Stimulated activated CD8-positive, alpha-beta memory T cell treated with anti-CD3 and anti-CD28 coated beads, Interleukin-15, amount 100 ng/mL, for 24 hours (primary cell): ENCODE measurements at places on chromosomes 2 and 18.

- DNase-seq, result no peak
These were observed 89.8 kb downstream of the TGOLN2 start for GRCh38 chr2:85237849-85238565.

DNA sequence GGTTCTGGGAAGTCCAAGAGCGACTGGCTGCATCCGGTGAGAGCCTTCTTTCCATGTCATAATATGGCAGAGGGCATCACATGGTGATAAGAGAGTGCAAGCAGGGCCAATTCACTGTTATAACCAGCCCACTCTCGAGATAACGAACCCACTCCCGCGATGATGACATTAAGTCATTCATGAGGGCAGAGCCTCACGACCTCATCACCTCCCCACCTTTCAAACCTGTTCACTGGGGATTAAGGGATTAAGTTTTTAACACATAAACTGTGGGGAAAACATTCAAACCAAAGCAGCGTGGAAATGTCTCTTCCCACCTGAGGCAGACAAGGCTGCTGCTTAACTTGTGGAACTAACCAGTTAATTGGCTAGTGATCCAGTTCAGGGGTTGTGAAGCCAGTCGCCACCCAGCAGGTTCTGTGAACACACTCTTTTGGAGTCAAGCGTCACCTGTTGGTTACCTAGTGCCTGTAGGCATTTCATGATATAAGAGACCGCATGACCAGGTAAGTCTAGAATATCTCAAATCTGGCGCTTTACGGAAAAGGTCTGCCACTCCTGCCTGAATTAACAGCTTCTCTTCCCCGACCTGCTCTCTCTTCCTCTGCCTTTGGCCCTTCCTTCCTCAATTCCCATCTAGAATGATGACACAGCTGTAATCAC, 54.3 kb downstream of the EDAR start:
- DNase-seq, result no peak

GRCh38 chr18:77762642-77763041, 513.0 kb downstream of the GALR1 start:
- DNase-seq, result no peak

DNA sequence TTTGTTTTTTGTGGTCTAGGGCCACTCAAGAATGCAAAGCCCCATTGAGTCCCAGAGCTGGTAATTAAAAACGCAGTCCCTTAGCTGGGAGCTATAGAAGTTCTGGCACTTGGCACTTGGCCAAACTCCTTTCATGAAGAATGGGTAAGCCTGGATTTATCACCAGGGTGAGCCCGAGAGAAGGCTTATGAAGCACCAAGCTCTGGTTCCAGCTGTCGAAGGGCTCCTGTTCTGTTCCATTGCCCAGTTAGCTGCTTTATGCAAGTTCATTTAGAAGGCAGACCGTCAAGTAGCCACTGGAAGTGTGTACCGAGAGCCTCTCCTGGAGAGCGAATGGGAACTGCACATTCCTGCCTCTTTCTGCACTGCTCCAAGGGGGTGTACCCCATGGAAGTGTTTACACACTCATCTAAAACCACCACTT, 14.2 kb downstream of the ECEL1 start:
- no peak for DNase-seq

- DNase-seq, result no peak
These were observed 95.1 kb downstream of the EHBP1 start for GRCh38 chr2:62800618-62801017.

DNA sequence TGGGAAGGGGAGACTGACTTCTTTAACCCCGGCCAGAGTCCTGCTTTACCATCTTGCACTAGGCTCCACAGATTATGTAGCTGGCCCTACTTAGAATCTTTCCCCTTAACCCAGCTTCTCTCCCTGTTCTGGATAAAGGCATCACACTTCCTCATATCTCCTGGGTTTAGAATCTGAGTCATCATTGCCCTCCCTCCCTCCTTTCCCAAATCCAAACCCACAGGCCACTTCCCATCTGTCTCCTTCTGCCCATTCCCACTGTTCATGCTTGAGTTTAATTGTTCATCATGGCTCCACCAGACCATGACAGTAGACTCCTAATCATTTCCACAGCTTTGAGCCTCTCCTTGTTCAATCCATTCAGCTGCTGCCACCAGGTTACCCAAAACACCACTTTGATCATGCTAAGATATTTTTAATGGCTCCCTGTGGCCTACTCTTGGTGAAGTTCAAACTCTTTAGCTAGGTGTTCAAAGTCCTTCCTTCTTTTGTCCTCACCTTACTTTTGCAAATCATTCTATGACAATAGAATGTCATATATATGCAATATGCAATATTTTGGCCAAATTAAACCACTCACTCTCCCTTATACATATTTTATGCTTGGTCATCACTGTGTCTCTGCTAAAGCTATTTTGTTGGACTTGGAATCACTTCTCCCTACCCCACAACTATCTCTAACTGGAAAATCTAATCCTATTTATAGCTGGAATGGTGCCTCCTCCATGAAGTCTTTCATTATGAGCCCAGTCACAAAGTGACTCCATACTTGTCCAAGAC, 5.5 kb downstream of the PDE11A start:
- DNase-seq, result no peak

DNA sequence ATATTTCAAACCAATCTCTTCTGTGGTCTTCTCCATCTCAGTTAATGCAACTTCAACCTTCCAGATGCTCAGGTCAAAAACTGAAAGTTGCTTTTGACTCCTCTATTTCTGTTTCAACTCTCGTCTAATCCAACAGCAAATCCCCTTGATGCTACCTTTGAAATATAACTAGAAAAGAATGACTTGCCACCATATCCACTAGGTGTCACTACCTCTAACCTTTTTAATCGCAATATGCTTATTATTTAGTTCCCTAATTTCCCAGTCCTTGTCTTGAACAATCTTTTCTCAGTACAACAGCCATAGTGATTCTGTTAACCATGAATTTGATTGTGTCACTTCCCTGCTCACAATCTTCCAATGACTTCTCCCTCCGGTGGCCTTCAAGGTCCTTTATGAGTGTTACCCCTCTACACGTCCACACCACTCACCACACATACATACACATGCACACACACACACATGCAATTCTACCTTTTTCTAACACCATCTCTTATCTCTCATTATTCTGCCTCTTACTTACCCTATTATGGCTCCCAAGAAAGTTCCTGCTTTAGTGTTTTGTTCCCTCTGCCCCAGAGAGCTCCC, 245.5 kb upstream of the KCNJ3 start:
- no peak for DNase-seq

DNA sequence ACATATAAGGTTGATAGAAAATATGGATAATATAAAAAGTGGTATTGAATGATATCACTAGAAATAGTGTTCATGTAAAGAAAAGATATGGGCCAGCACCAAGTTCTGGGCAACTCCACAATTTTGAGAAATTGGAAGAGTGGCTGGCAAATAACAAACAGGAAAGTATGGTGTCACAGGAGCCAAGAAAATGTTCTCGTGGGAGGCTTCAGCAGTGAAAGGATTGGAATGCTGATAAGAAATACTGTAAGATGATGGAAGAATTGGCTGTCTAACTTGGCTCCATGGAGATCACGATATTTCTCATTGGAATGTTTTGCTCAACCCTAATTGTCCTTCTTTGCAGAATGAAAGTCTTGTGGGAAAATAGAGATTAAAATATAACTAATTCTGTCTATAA, 856.8 kb downstream of the DPP10 start:
- no peak for DNase-seq

- DNase-seq, result peak; percentile 74
These were observed at the start of gene ETAA1 for GRCh38 chr2:67397143-67397986. TSS of gene ETAA1 (plus strand) at chr2:67397333. CDS start at chr2:67397449, 116 bp downstream.

DNA sequence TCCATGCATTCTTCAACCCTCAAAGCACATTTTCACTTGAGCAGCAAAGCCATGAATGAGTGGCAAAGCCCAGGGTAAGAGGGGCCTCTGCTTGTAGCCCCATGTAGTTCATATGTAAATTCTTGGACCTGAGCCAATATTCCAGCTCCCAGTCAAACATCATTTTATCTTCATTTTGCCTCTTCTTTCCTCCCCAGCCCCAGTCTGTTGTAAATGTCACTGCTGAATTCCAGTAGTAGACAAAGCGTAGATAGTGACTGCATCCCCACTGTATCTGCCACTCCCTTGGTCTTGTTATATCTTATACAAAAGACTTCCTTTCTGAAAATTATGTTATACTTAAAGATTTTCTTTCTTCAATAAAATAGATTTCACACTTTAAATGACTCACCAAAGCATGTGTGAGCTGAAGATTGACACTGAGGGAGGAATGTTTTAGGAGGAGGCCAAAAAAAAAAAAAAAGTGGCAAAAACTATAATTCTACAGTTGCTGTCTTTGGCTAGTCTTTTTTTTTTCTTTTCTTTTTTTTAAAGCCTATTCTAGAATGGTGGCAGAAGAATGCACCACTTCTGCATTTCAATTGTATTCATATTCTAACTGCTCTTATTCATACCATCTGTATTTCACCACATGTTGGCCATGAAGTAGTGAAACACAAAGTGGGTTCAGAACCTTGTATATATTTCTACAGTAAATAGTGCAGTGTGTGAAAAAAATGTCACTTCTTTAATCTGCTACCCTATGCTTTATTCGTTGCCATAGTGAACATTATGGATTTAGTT, 306.1 kb downstream of the CPS1 start:
- DNase-seq, result no peak

GRCh38 chr18:43642727-43643330, 365.5 kb upstream of the SYT4 start:
- DNase-seq, result no peak

DNA sequence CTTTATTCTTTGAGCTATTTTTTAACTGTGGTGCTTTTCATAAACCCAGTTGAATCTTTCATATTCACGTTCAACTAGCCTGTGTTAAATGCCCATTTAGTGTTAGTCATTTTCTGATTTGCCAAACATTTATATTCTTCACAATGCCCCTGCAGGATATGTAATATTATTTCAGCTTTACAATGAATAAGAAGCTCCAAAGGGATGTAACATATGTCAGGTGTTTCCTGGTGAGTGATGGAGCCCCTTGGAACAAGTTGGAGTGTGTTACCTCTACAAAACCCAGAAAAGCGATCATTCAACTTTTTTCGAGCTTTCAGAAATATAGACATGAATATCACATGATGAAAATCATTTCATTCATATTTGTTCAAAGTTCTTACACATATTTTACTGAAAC, 471.0 kb upstream of the CDH2 start:
- no peak for DNase-seq

DNA sequence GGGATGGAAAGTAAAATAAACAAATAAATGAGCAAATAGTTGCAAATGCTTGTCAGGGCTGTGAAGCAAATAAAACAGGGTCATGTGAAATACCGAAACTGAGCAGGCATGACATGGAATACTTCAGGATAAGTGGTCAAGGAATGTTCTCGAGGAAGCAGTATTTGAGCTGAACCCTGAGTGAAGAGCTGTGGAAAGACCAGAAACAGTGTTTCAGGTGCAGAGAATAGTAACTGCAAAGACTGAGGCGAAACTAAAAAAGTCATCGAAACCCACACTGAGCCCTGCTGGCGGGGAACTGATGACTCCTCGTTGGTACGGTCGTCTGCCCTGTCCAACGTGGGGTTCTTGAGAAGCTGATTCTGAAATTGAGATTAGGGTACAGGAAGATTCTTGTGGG, 27.2 kb upstream of the MYCN start:
- no peak for DNase-seq

DNA sequence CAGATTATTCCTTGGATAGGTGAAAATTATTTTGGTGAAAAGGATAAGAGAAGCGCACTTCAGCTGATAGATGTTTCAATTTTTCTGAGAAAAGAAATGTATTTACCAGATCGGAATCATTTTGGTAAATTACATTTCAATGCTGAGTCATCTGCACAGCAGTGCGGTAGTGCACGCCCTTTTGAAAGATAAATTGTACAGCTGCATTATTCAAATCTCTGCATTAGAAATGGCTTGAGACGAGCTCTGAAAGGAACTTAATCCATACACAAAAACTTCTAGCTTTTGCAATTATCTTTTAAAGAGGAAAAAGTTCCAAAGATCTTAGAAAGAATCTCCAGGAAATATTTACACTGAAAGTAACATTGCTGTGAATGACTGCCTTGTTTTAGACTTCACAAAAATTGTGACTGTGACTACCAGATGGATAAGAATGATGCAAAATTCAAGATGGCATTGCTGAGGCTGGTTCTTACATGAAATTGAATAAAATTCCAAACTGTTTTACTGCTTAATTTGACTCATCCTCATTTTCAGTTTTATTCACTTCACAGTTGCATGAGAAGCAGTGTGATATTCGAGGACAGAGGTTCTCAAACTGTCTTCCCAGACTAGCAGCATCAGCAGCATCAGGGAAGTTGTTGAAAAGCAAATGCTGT, 161.7 kb downstream of the RND3 start:
- DNase-seq, result no peak

- DNase-seq, result peak; percentile 26
These were observed 43.7 kb downstream of the MEX3C start for GRCh38 chr18:51153659-51154371.
